Fibroblast of villous mesenchyme (primary cell): ENCODE measurements at places on chromosomes 4 and X. TPM values are rescaled to one million over a fixed set of nuclear protein-coding genes. Genes with fewer than 3 reads are reported as not detected.

DNA sequence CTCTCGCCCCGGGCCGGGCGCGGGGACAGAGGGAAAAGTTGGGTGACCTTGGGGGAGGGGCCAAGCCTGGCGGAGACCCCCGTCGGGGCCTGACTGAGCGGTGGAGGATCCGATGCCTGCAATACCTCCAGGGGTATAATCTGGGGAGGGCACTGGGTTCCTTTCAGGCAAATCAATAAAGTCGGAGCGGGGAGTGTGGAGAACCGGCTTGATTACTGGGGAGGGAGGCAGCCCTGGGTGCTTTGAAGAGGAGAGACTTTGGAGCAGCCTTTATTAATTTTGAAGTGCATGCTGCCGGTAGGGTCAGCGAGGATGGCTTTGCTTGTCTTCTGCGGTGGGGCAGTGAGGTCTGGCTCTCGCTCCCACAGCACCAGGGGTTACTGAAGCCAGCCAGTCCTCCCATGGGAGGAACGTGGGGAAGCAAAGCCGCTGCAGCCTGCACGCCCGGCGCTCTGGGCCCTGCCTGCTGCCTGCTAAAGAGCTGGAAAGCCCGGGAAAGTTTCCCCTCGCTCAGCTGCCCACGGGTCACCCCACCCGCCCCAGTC, 403 bp upstream of the LGI2 start:
- peak; percentile 7 for DNase-seq

- DNase-seq, result peak; percentile 66
Observed at GRCh38 chr4:7630568-7631287, 196.0 kb upstream of the PSAPL1 start.

DNA sequence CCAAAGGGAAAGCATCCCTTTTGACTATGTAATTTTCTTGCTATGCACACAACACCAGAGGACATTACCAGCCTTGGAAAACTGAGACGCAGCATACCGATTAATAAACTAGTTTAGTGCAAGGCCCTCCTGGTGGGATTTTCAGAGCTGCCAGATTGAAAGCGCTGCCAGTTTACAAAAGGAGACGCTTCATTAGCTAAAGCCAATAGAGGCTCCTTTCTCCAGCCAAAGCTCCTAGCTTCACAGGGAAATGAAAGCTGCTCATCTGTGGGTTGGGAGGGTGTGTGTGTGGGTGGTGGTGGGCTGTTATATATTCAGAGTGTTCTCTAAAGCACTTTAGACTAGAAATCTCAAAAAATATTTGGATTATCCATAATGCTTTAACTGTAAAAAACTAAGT, 32.4 kb downstream of the SPANXN4 start:
- no peak for DNase-seq

DNA sequence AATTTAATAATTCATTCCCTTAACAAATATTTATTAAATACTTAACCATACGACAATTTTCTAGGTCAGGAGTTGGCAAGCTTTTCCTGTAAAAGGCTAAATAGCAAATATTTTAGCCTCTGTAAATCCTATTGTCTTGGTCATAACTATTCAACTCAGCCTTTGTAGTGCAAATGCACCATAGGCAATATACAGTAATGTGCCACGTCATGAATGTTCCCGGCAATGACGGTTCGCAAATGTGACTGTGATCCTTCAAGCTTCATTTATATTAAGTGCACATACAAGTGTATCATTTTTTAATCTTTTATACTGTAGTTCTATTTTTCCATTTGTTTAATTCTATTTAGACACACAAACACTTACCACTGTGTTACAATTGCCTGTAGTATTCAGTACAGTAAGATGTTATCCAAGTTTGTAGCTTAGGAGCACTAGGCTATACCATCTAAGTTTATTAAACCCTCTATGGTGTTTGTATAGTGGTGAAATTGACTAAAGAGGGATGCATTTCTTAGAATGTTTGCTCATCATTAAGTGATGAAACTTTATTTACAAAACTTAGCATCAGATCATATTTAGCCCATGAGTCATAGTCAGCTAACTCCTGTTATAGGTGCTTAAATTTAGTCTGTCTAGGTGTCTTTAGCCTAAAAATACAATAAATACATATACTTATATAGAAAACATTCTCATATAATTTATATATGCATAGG, 553.6 kb downstream of the STPG2 start:
- peak; percentile 3 for DNase-seq

- peak; percentile 3 for DNase-seq
Observed at GRCh38 chr4:184536065-184536880, 61.9 kb upstream of the IRF2 start.

DMRTC1B gene
- total RNA-seq, result not detected in 2 replicates

EPGN gene
- total RNA-seq, result 0.32 and 0.43 TPM in 2 replicates

CD38 gene
- total RNA-seq, result under 0.01 TPM in 2 replicates

KLF8 gene
- total RNA-seq, result 2.3 and 3.0 TPM in 2 replicates

- DNase-seq, result no peak
Observed at GRCh38 chr4:141413366-141413765, 192.7 kb downstream of the ZNF330 start.

GRCh38 chrX:137227151-137227550, 193.4 kb upstream of the GPR101 start:
- no peak for DNase-seq

- DNase-seq, result no peak
Observed at GRCh38 chr4:1330761-1331590, 16.0 kb upstream of the UVSSA start.

RHOH gene
- total RNA-seq, result under 0.01 TPM in 1 of 2 replicates, not detected in the other

PAGE2B gene
- total RNA-seq, result not detected in 2 replicates

- no peak for DNase-seq
Observed at GRCh38 chr4:25814301-25815136, 48.3 kb downstream of the SEL1L3 start.

- peak; percentile 65 for DNase-seq
Observed at GRCh38 chr4:81466841-81467671, 4.7 kb downstream of the RASGEF1B start.

GRCh38 chr4:90127706-90128345, 632 bp downstream of the CCSER1 start:
- DNase-seq, result no peak

TLR8 gene
- not detected in 2 replicates for total RNA-seq

GRCh38 chr4:77989968-77990367, 67.2 kb upstream of the FRAS1 start:
- no peak for DNase-seq

TMPRSS11A gene
- total RNA-seq, result not detected in 2 replicates

BCLAF3 gene
- total RNA-seq, result 4.8 and 6.5 TPM in 2 replicates

DNA sequence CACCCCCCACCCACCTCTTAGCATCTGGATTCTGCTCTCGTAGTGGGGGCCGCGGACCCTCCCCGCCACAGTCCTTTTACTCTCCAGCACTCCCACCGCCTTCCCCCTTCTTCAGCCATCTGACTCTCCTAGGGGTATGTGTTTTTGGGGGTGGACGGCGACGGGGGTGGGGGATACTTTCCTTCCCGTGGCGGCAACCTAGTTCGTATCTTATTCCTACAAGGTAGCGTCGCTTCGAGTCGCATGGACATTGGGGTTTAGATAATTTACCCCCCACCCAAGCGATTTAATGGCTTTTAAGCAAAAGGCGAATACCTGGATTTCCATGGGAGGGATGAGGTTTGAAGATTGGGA, 1.3 kb upstream of the BCORL1 start:
- DNase-seq, result no peak

YIPF7 gene
- under 0.01 TPM in 1 of 2 replicates, not detected in the other for total RNA-seq
